Transverse colon (tissue), 4 donors: ENCODE measurements at places on chromosomes 3 and 15. TPM values are rescaled to one million over a fixed set of nuclear protein-coding genes. Genes with fewer than 3 reads are reported as not detected.

DNA sequence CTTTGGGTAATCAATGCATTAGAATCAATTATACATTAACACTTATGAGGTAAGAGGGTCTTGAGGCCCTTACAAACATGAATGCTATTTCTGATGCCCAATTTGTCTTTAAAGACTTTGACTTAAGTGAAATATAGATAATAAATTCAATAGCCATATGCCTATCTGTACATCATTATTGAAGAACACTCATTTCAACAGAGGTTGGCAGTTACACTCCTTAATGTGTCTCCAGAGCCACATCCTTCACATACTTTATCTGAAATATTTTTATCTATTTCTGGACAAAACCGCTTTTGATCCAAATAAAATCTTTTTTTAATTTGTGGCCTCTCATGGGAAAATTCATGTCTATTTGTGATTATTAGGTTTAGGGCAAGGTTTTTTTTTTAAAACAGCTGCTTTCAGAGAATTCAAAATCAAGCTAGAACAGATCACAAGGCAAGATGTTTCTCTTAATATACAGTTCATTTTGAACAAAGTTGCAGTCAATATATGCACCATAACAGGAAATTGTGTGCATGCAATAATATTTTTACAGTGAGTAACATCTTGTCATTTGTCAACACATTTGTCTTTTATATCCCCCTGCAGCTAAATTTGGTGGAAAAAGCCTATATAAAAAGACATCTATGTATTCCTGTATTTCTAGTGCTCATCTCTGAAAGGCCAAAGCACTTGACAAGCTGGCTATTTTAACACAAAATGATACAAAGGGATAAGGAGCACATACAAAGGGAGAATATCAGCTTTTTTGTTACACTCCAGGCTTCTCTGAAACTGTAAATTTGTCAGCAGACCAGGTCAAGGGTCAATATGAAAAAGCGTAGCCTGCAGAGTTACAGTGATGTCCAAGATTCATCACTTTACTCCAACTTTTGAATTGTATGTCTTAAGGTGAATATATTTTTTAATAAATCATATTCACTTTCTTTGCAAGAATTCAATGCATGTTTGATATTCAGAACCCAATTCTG is 146.2 kb upstream of the DPH6 start:
- H3K36me3 ChIP-seq = no peaks in the 10 kb centered on the region
- DNase-seq = no peak
- H3K27ac ChIP-seq = peak overlapping the region; percentile 24
- H3K4me3 ChIP-seq = no peak overlapping the region
- H3K4me1 ChIP-seq = no peaks in the 10 kb centered on the region
- no peaks in the 10 kb centered on the region for H3K27me3 ChIP-seq

GRCh38 chr15:90322538-90322937 is 29.5 kb upstream of the ZNF774 start:
- no peak for DNase-seq
- no peaks in the 10 kb centered on the region for H3K36me3 ChIP-seq
- no peak overlapping the region for H3K4me3 ChIP-seq
- H3K27ac ChIP-seq = no peak overlapping the region
- no peaks in the 10 kb centered on the region for H3K27me3 ChIP-seq
- H3K4me1 ChIP-seq = peaks cover 6% of the 10 kb centered on the region

GRCh38 chr3:61177450-61177849 is 73.8 kb downstream of the FHIT start:
- H3K27me3 ChIP-seq = no peaks in the 10 kb centered on the region
- H3K36me3 ChIP-seq = no peaks in the 10 kb centered on the region
- no peak overlapping the region for H3K27ac ChIP-seq
- no peak overlapping the region for H3K4me3 ChIP-seq

Gene FBXO40
- not detected for total RNA-seq

- no peaks in the 10 kb centered on the region for H3K36me3 ChIP-seq
- peak overlapping the region; percentile 75 for H3K4me3 ChIP-seq
- H3K27ac ChIP-seq = peak overlapping the region; percentile 93
- DNase-seq = peak; percentile 35
- H3K27me3 ChIP-seq = no peaks in the 10 kb centered on the region
- no peaks in the 10 kb centered on the region for H3K4me1 ChIP-seq
Observed at GRCh38 chr3:171457607-171458061, 2.6 kb downstream of the TNIK start.

Gene FBXW12
- total RNA-seq = not detected

Gene SEMA6D
- total RNA-seq = 44.1 TPM

DNA sequence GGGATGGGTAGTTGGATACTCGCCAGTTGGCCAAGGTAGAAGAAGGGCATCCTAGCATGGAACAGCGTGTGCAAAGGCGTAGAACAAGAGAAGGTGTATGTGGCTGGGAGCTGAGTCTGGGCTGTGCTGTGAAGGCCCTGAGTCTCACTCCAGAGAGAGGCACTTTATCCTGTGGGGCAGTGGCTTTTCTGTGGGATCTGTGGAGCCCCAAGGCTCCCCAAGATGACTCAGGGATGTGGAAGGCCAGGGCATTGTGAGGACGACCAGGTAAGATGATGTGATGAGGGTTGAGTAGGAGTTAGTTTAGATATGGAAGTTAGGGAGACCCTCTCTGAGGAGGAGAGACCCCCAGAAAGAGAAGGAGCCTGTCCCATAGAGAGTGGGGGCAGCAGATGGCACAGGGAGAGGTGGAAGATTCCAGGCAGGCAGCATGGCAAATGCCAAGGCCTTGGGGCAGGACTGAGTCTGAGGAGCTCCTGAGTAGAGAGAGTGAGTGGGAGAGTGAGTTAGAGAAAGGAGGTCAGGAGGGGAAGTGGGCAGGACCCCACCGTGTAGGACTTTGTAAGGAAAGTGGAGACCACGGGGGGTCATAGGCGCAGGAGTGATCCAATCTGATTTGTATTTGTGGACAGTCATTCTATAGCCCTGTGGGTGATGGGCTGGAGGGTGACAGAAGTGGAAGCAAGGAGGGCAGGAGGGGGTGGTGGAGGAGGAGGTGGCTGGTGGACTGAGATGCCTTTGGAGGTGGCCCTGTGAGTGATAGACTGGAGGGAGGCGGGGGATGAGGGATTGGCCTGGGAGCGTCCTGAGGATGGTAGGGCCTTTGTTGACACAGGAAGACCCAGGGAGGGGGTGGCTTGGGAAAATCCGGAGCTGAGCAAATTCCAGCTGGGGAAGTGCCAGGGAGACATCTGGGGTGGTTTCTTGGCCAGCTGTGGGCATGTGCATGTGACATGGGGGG is 50.3 kb downstream of the FBLN2 start:
- no peaks in the 10 kb centered on the region for H3K4me1 ChIP-seq
- H3K27ac ChIP-seq = no peak overlapping the region
- no peaks in the 10 kb centered on the region for H3K36me3 ChIP-seq
- H3K4me3 ChIP-seq = no peak overlapping the region

DNA sequence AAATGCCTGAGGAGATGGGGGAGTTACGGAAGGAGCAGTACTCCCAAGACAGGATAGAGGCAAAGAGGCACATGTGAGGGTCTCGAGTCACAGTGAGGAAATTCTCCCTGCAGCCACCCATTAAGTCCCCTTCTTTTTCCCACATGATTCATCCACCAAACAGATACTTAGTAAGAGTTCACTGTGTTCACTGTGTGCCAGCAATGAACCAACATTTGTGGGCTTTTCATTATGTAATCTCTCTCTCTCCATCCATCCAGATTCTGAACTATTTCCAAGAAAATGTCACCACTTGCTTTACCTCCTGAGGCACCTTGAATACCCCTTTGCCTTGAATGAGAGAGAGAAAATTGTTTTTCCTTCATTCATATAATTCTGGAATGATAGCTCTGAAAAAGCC is 24.6 kb upstream of the LRRFIP2 start:
- no peaks in the 10 kb centered on the region for H3K36me3 ChIP-seq
- H3K4me3 ChIP-seq = no peak overlapping the region
- H3K27me3 ChIP-seq = no peaks in the 10 kb centered on the region

GRCh38 chr3:27976933-27977332 is 254.8 kb upstream of the EOMES start:
- no peak overlapping the region for H3K4me3 ChIP-seq
- no peaks in the 10 kb centered on the region for H3K4me1 ChIP-seq
- no peaks in the 10 kb centered on the region for H3K36me3 ChIP-seq
- DNase-seq = no peak

GRCh38 chr15:45186771-45187577 is 792 bp downstream of the SHF start:
- no peak for DNase-seq
- H3K4me3 ChIP-seq = peak overlapping the region; percentile 74
- peak overlapping the region; percentile 81 for H3K27ac ChIP-seq
- H3K36me3 ChIP-seq = no peaks in the 10 kb centered on the region
- H3K4me1 ChIP-seq = peaks cover 7% of the 10 kb centered on the region

Gene CRABP1
- 1.9 TPM for total RNA-seq

DNA sequence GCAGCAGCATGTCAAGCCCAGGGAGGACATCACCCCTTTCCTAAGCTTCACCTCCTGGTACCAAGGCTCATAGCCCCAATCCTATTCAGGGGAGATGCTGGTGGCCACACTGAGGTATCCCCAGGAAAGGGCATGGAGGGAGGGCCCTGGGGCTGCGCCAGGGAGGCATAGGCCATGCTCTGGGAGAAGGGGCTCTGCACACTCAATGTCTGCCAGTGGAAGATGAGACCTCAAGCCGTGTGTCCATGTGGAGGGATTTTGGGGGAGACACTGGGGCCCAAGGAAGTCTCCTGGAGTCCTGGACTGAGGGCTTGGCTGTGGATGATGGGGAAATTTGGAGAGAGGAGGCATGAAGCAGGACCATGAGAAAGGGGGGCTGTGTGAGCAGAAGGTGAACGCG is 21.2 kb upstream of the PRR23E start:
- H3K27ac ChIP-seq = no peak overlapping the region
- peaks cover 23% of the 10 kb centered on the region for H3K27me3 ChIP-seq
- DNase-seq = no peak
- no peaks in the 10 kb centered on the region for H3K36me3 ChIP-seq

DNA sequence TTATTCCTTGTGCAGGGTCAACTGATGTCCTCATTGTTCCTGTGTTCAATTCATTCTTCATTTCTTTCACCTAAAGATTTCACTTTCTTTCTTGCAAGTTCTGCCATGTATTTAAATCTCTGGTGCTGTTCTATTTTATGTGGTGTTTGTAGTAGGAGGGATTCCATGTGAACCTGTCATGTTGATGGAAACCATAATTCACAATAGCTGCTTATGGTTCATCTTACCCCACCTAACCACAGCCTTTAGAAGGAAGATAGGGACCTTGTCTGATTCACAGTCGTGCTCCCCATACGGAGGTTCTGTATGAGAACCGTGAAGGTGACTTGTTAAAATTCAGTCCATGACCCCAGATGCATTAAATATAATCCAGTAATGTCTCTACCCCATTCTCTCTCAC is 21.9 kb downstream of the SLCO2A1 start:
- no peaks in the 10 kb centered on the region for H3K4me1 ChIP-seq
- H3K36me3 ChIP-seq = no peaks in the 10 kb centered on the region
- H3K4me3 ChIP-seq = no peak overlapping the region
- no peak overlapping the region for H3K27ac ChIP-seq
- no peak for DNase-seq

- H3K27ac ChIP-seq = no peak overlapping the region
- no peaks in the 10 kb centered on the region for H3K36me3 ChIP-seq
- H3K4me1 ChIP-seq = no peaks in the 10 kb centered on the region
- no peak for DNase-seq
- H3K4me3 ChIP-seq = no peak overlapping the region
Observed at GRCh38 chr15:66820481-66821176, 118.6 kb downstream of the SMAD6 start.

- H3K27me3 ChIP-seq = peaks cover 22% of the 10 kb centered on the region
- no peak for DNase-seq
- no peaks in the 10 kb centered on the region for H3K36me3 ChIP-seq
- no peaks in the 10 kb centered on the region for H3K4me1 ChIP-seq
Observed at GRCh38 chr3:139317660-139318430, 26.0 kb upstream of the MRPS22 start.

- no peak for DNase-seq
- no peaks in the 10 kb centered on the region for H3K36me3 ChIP-seq
- no peak overlapping the region for H3K27ac ChIP-seq
- H3K4me3 ChIP-seq = no peak overlapping the region
- no peaks in the 10 kb centered on the region for H3K27me3 ChIP-seq
- peaks cover 2% of the 10 kb centered on the region for H3K4me1 ChIP-seq
Observed at GRCh38 chr15:77019521-77020331, 24.8 kb downstream of the PSTPIP1 start.

- H3K27ac ChIP-seq = no peak overlapping the region
- no peak overlapping the region for H3K4me3 ChIP-seq
- H3K27me3 ChIP-seq = no peaks in the 10 kb centered on the region
Observed at GRCh38 chr3:151638555-151639417, 94.9 kb upstream of the AADACL2 start.

DNA sequence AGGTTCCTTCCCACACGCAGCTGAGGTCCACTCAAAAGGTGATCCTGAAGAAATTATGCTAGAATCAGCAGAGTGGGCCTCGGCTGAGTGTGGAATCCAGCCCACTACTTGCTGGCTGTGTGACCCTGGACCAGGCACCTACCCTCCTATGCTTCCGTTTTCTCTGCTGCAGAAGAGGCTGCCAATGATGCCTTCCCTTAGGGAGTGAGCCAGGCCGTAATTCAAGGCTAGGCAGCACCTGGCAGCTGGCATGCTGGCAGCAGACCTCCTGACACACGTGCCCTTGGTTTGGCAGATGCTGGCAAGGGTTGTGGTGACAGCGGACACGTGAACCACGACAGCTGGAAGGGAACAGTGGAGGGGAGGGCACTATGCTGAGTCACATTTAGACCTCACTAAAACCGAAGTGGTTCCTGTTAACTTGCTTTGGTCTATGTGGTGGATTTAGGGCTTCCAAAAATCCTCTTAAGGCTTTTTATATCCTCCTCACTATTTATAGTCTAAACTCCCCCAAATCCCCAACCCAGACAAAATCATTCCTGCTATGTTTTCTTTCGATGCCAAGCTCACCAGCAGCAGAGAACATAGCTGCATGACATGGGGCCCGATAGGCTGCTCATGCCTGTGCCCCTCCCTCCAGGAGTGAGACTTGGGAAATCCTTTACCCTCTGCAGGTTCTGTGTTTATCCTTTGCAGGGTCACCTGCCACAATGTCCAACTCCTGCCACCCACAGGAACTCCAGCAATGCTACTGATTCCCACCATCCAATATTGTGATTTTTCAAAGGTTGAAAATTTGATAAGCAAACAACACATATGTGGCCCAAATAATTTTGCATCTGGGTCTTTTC is 10.6 kb upstream of the PCSK6 start:
- H3K36me3 ChIP-seq = no peaks in the 10 kb centered on the region
- H3K27ac ChIP-seq = no peak overlapping the region
- peaks cover 16% of the 10 kb centered on the region for H3K27me3 ChIP-seq

- no peaks in the 10 kb centered on the region for H3K4me1 ChIP-seq
- H3K27ac ChIP-seq = no peak overlapping the region
- DNase-seq = peak; percentile 25
- H3K36me3 ChIP-seq = no peaks in the 10 kb centered on the region
- no peaks in the 10 kb centered on the region for H3K27me3 ChIP-seq
Observed at GRCh38 chr3:9175421-9175820, 74.0 kb downstream of the SRGAP3 start.

DNA sequence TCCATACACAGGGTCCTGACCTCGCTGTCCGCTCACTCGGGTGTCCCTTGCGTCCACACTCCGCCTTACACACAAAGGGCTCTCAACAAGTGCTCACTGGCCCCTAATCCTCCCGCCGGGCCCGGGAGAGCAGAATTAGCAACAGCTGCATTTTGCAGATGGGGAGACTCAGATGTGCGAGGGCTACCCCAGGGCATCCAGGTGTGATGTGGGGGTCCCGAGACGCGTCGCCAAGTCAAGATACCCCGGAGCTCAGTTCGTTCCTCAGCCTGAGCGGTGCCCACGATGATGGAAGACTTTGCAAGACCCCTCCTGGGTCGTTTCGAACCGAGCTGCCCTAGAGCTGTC is 14.9 kb upstream of the WNT7A start:
- peaks cover 10% of the 10 kb centered on the region for H3K4me1 ChIP-seq
- H3K4me3 ChIP-seq = peak overlapping the region; percentile 50
- peak overlapping the region; percentile 19 for H3K27ac ChIP-seq
- DNase-seq = no peak
- H3K36me3 ChIP-seq = no peaks in the 10 kb centered on the region
- H3K27me3 ChIP-seq = no peaks in the 10 kb centered on the region

Gene RPP25
- total RNA-seq = 10.1 TPM
